ENCODE measurements at places on chromosomes 16 and 17.

DNA sequence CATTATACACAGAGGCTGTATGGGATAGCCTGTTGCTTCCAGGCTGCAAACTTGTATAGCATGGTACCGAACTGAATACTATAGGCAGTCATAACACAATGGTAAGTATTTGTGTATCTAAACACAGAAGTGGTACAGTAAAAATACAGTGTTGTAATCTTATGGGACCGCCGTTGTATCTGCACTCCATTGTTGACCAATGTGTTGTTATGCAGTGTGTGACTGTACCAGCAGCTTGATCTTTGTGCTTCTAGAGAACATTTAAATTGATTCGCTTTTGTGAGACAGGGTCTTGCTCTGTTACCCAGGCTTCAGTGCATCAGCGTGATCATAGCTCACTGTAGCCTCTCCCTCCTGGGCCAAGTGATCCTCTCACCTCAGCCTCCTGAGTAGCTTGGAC lies 31.5 kb downstream of the WWOX start:
- DNase-seq: no peak

GRCh38 chr17:37092701-37093100 lies 143.9 kb downstream of the AATF start:
- no peak for DNase-seq

DNA sequence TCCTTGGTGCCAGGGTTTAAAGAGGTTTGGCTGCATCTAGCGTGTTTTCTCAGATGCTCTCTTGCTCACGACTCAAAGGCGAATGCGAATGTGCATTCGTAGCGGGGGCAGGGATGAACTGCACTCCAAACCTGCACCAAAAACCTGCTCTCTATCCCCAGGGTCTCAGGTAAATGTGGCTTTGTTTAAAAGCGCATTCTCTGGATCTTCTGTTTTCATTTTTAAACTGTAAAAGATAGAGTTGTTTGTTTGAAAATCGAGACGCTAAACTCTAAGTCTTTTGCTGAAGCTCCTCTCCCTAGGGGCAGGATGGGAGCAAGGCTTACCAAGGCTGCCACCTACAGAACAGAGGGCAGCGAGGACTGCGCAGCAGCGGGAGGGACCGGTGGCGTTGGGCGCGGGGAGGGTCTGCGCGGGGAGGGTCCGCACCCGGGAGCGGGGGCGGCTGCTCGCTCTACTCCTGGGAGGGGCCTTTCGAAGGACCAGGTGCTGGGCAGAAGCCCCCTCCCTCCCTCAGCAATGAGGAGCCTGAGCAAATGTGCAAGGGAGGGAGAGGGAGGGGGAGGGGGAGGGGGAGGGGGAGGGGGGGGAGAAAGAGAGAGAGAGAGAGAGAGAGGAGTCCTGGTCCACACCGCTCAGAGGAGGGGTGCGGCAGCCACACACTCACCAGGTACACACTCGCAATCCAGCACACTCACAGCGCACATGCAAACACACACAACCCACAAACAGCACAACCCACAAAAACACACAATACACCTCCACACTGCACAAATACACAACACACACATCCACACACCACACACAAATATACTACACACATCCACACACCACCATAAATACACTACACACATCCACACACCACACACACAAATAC lies 142.8 kb downstream of the GRIN2A start:
- no peak for DNase-seq

DNA sequence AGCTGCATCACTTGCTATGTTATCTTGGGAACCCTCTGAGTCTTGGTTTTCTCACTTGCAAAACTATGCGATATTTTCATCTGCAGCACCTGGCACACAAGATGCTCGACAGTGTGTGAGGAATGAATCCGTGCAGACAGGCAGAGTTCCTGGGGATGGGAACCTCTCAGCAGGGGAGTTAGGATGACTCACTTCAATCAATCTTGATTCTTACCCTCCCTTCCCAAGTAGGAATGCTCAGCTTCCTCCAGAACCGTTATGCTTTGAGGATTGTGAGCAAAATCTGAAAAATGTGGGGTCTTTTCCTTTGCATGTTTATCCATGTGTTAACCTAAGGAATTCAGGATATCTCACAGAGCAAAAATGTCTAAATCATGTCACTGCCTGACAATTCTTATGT lies 68.9 kb upstream of the HNF1B start:
- DNase-seq: no peak

DNA sequence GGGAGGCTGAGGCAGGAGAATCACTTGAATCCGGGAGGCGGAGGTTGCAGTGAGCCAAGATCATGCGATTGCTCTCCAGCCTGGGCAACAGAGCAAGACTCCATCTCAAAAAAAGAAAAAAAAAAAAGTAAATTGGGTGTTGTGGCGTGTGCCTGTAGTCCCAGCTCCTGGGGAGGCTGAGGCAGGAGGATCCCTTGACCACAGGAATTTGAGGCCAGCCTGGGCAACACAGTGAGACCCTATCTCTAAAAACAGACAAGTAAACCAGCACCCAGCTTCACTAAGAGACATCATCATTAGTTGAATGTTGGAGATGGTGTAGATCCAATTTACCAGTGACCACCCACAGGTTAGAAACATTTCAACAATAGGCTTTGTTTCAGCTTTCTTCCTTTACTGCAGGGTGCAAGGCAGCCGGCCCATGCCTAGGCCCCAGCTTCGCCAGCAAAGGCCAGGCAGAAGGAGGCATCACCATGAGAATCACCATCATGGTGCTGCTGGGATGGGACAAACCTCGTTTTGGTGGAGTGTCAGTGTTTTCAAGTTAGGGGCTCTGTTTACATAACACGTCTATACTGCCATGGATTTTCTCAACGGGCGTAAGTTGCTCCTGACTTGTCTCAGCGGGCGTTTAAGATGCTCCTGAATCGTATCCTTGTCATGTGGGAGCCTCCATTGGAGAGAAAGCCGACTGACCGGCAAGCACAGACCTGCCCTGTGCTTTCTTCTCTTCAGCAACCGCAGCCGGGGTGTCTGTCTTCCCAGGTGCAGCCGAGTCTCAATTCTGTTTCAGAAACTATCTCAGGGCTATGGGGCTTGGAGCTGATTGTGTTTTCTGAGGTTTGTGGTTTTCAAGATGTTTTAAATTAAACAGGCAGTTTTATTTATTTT lies 7.3 kb downstream of the TCF25 start:
- no peak for DNase-seq

GRCh38 chr17:61205931-61206330 lies 193.7 kb upstream of the TBX2 start:
- DNase-seq: no peak

- DNase-seq: no peak
These were observed 26.3 kb downstream of the VPS53 start for GRCh38 chr17:688100-688989.

GRCh38 chr17:28738680-28739384 lies 5.0 kb upstream of the TRAF4 start:
- DNase-seq: no peak

GRCh38 chr17:40461732-40462342 lies 18.6 kb downstream of the IGFBP4 start:
- DNase-seq: no peak

GRCh38 chr17:7606280-7606679 lies 8.4 kb downstream of the FXR2 start:
- no peak for DNase-seq

DNA sequence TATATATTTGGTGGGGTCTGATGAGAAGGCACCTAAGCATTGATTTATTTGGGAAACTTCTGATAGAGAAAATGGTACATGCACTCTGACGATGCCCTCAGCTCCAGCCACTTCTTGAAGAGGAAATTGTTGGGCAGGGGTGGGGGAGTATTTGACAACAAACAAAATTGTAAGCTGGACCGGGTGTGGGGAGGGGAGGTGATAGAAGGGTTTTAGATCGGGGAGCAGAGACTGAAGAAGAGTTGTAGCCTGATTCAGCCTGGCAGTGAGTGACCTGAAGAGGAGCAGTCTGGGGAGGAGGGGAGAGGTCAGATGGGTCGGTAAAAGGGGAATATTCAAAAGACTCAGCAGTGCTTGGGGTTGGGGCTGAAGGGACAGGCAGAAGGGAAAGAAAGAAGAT lies 2284.7 kb downstream of the TP53TG3F start:
- no peak for DNase-seq

GRCh38 chr17:80929449-80929848 lies 62.2 kb upstream of the CHMP6 start:
- no peak for DNase-seq

GRCh38 chr16:72807245-72807644 lies 240.7 kb downstream of the ZFHX3 start:
- DNase-seq: no peak

DNA sequence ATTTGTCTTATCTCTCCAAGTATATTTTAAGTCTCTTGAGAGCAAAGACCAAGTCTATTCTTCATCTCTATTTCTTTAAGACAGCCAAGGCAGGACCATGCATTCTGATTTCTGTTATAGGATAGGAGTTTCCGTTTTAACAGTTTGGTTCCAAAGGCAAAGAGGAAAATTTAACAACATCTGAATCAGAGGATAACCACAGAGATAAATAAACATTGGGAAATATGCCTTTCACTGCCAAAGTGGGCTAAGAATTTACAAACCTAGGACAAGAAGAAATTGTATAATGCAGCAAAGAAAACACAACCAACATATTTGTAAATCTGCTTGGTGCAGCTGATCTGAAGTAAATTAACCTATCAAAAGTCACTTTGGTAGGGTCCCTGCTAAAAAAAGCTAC lies 37.7 kb downstream of the USP32 start:
- DNase-seq: no peak

GRCh38 chr17:12406623-12407215 lies 259.0 kb upstream of the MYOCD start:
- DNase-seq: no peak
